Thyroid gland (tissue), 4 donors: ENCODE measurements at places on chromosomes 11 and 22. TPM values are rescaled to one million over a fixed set of nuclear protein-coding genes. Genes with fewer than 3 reads are reported as not detected.
A peak's percentile ranks its signal among the peaks of the same experiment; 100 is the strongest.

DNA sequence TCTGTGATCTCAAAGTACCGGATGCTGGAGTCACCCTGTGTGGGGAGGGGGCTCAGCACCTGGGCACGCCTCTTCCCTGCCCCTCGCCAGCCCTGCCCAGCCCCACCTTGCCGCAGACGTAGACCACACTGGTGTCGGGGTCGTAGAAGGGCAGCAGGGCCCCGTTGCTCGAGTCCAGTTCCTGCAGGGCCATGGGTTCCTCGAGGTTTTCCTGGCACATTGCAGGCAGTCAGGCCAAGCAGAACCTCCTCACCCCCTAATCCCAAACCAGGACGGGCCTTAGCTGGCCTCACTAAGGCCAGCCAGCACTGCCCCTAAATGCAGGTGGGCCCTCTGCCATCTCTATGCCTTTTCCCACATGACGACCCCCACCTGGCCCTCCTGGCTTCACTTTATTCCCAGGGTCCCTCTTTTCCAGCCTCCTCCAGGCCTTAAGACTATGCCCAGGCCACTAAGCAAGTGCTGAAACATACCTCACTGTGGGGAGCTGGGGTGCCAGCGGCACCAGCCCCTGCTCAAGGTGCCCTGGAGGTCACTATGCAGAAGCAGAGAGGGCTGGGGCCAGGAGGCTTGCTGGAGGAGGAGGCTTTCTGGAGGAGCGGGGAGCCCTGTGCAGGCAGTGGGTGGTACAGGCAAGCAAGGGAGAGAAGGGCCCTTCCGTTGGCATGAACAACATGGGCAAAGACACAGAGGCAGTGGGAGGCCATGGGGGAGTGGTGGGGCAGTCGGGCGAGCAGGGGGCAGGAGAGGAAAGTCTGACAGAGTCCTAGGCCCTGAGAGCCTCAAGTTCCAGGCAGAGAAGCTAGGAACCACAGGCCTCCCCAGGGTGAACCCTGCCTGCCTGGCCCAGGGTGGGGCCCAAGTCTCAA, 2.8 kb downstream of the CORO1B start:
- H3K36me3 ChIP-seq: peaks cover 11% of the 10 kb centered on the region
- no peak for DNase-seq
- H3K27ac ChIP-seq: peak overlapping the region; percentile 24

DNA sequence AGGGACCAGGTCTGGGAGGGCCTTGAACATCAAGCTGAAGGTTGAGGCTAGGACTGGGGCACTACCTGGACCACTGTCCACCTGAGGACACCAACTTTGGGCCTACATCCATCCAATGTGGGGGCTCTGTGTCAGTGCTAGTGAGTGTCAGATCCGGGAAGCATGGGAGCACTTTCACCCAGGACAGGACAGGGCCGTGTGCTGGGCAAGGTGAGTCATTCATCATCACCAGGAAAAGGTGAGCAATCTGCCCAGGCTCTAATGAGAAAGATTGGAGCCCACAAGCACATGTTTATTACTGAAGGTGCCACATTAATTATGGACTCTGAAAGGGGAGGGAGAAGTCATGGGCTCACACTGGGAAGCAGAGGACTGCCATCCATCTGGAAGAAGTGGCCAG, 39.7 kb upstream of the DRD2 start:
- H3K36me3 ChIP-seq: no peaks in the 10 kb centered on the region
- H3K4me3 ChIP-seq: no peak overlapping the region
- no peak overlapping the region for H3K27ac ChIP-seq
- H3K4me1 ChIP-seq: no peaks in the 10 kb centered on the region

- H3K36me3 ChIP-seq: no peaks in the 10 kb centered on the region
- H3K4me3 ChIP-seq: no peak overlapping the region
- DNase-seq: no peak
Measured at GRCh38 chr11:20443596-20443995, 56.1 kb downstream of the PRMT3 start.

- DNase-seq: peak; percentile 29
- H3K27ac ChIP-seq: no peak overlapping the region
- H3K36me3 ChIP-seq: peaks cover 25% of the 10 kb centered on the region
Measured at GRCh38 chr11:65355013-65355775, 643 bp downstream of the TIGD3 start.

GRCh38 chr11:47987781-47988180, 7.4 kb downstream of the PTPRJ start:
- peaks cover 71% of the 10 kb centered on the region for H3K4me1 ChIP-seq
- H3K27me3 ChIP-seq: no peaks in the 10 kb centered on the region
- peak overlapping the region; percentile 41 for H3K27ac ChIP-seq
- H3K36me3 ChIP-seq: no peaks in the 10 kb centered on the region
- H3K4me3 ChIP-seq: no peak overlapping the region

- no peak for DNase-seq
- no peaks in the 10 kb centered on the region for H3K4me1 ChIP-seq
- H3K36me3 ChIP-seq: no peaks in the 10 kb centered on the region
Measured at GRCh38 chr11:120914601-120915000, 109.3 kb upstream of the TBCEL start.

GRCh38 chr11:82533628-82534327, 199.9 kb downstream of the FAM181B start:
- no peaks in the 10 kb centered on the region for H3K36me3 ChIP-seq
- DNase-seq: no peak
- H3K27me3 ChIP-seq: no peaks in the 10 kb centered on the region

GRCh38 chr11:78019808-78020207, 3.3 kb downstream of the KCTD14 start:
- H3K27ac ChIP-seq: no peak overlapping the region
- H3K27me3 ChIP-seq: no peaks in the 10 kb centered on the region
- H3K4me1 ChIP-seq: peaks cover 26% of the 10 kb centered on the region
- no peak for DNase-seq
- H3K4me3 ChIP-seq: no peak overlapping the region
- no peaks in the 10 kb centered on the region for H3K36me3 ChIP-seq

- no peaks in the 10 kb centered on the region for H3K36me3 ChIP-seq
- no peak overlapping the region for H3K27ac ChIP-seq
- peaks cover 3% of the 10 kb centered on the region for H3K4me1 ChIP-seq
- no peak overlapping the region for H3K4me3 ChIP-seq
- peak; percentile 51 for DNase-seq
Measured at GRCh38 chr11:9922806-9923205, 258.9 kb downstream of the SWAP70 start.

DNA sequence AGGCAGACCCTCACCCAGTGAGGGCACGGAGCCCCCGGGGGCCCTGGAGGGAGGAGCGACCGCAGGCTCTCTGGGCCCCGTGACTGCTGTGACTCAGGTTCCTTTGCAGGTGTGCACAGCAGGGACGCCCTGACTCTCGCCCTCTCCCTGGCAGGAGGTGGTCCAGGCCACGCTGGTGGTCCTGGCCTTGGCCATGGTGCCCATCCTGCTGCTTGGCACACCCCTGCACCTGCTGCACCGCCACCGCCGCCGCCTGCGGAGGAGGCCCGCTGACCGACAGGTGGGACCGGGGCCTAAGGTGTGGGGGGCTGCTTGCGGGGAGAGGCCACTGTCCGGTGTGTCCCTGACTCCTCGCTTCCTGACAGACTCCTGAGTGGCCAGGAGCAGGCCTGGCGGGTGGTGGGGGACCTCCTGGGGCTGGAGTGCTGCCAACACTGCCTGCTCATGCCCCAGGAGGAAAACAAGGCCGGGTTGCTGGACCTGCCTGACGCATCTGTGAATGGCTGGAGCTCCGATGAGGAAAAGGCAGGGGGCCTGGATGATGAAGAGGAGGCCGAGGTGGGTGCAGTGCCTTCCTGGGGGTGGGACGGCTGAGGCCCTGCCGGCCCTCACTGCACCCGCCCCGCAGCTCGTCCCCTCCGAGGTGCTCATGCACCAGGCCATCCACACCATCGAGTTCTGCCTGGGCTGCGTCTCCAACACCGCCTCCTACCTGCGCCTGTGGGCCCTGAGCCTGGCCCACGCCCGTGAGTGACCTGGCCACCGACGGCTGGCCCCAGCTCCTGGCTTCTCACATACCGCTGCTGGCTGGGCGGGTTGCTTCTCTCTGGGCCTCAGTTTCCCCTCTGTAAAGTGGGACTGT, 10.9 kb downstream of the TCIRG1 start:
- H3K27ac ChIP-seq: no peak overlapping the region
- H3K36me3 ChIP-seq: peaks cover 18% of the 10 kb centered on the region
- peaks cover 17% of the 10 kb centered on the region for H3K4me1 ChIP-seq
- peak; percentile 81 for DNase-seq

- no peaks in the 10 kb centered on the region for H3K27me3 ChIP-seq
- H3K4me1 ChIP-seq: no peaks in the 10 kb centered on the region
- H3K36me3 ChIP-seq: no peaks in the 10 kb centered on the region
- no peak overlapping the region for H3K4me3 ChIP-seq
- H3K27ac ChIP-seq: no peak overlapping the region
Measured at GRCh38 chr22:42236268-42236667, 34.2 kb downstream of the TCF20 start.

DNA sequence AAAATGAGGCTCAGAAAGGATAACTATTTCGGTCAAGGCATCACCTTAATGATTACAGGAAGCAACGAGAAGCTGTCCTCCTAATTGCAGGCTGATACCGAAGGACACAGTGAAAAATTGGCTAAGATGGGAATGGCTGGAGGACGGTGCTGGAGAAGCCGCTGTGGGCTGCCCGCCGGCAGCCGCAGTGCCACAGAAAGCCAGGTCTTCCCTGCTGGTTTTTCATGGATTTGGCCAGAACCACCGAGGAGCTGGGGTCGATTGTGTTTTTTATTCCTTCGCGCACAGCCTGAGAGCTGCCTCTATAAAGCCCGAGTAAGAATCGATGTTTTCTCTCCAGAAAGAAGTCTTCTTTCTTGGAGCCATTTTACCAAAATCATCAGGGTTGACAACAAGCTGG, 1484.2 kb downstream of the BRD1 start:
- H3K27me3 ChIP-seq: no peaks in the 10 kb centered on the region
- no peaks in the 10 kb centered on the region for H3K36me3 ChIP-seq
- H3K4me3 ChIP-seq: no peak overlapping the region
- no peak overlapping the region for H3K27ac ChIP-seq

- peaks cover 73% of the 10 kb centered on the region for H3K4me1 ChIP-seq
- H3K27me3 ChIP-seq: no peaks in the 10 kb centered on the region
- H3K27ac ChIP-seq: peak overlapping the region; percentile 87
Measured at GRCh38 chr11:45852018-45852711, 4.9 kb downstream of the CRY2 start.

DNA sequence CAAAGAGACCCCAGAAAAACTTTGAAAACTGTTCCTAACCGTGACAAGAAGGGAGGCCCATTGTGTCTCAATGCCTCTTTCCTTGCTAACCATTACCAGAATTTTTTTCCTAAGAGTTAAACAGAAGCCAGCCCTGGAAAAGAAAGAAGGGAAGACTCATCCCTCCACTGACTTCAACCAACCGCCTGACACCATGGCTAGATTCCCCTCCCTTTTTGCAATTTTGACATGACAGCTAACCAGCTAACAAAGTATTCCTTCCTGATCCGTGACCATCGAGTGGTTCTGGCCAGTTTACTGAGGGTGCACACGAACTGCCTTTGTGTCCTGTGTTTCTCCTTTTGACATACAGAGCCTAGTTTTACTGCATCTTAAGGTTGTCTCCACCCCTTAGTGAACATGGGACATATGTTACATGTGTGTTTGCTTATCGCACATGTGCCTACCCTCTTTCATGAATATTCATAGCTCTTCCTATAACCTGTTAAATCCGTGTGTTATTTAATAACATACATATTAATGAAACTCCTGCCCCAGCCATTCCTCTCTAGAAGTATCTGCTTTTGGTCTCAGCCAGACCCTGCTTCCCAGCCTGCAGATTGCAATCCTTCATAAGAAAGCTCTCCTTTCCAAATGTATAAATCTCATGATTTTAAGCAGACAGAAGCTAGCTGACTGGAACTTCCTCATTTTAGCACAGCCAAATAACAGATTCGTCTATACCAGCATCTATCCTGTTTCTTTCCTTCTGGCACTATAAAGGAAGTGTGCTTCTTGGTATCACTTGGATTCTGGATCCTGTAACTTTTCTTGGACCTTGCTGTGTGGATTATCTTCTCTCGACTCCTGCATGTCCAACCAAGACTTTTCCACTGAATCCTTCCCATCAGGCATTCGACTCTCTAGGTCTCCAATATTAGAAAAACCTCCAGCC, 37.8 kb downstream of the RASSF10 start:
- H3K27me3 ChIP-seq: no peaks in the 10 kb centered on the region
- H3K36me3 ChIP-seq: no peaks in the 10 kb centered on the region
- no peak overlapping the region for H3K4me3 ChIP-seq
- no peak overlapping the region for H3K27ac ChIP-seq
- H3K4me1 ChIP-seq: peaks cover 8% of the 10 kb centered on the region

- no peaks in the 10 kb centered on the region for H3K36me3 ChIP-seq
- H3K4me3 ChIP-seq: no peak within 1 kb of the TSS
- H3K4me1 ChIP-seq: no peaks in the 10 kb centered on the region
- no peak for DNase-seq
Measured at GRCh38 chr11:123806249-123806648, at the start of gene OR6M1. Gene OR6M1, minus strand, starts transcription at chr11:123806349. Its CDS starts 0 bp downstream, at chr11:123806349.

GRCh38 chr22:36986242-36986821, 32.9 kb downstream of the TST start:
- H3K36me3 ChIP-seq: no peaks in the 10 kb centered on the region
- H3K27ac ChIP-seq: no peak overlapping the region
- H3K4me1 ChIP-seq: no peaks in the 10 kb centered on the region
- H3K4me3 ChIP-seq: no peak overlapping the region
- H3K27me3 ChIP-seq: peaks cover 5% of the 10 kb centered on the region

DNA sequence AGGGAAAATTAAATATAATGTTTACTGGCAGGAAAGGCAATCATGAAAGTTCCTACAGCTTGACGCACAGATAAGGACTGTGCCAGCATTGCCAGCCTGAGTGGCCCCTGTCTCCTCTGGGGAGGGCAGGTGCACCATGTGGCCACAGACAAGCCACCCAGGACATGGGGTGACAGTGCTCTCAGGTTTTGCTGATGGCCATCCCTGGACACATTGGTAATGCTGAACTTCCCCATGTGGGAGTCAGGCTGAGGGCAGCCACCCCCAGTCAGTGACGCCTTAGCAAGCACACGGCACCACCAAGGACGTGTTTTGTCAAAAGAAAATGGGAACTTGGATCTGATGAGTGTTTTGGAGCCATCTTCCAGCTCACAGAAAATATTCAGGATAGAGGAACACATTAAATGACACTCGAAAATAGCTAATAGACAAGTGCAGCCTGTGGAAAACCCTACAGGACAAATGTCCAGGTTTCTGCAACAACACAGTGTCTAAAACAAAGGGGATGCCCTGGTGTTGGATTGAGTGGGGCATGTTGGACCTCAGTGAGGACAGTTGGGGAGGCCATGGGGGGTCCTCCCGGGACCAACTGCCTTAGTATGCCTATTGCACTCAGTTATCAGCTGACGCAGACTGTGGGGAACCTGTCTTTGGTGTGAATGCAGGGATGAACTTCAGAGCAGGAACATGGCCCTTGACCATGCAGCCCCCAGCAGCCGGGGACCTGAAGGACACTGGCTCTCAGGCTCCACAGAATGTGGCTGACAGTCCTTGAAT, 1450.5 kb downstream of the BRD1 start:
- DNase-seq: no peak
- H3K27ac ChIP-seq: no peak overlapping the region
- no peaks in the 10 kb centered on the region for H3K4me1 ChIP-seq
- no peaks in the 10 kb centered on the region for H3K27me3 ChIP-seq

LRRC32 gene
- total RNA-seq: 42.5 TPM

UFD1 gene
- 29.3 TPM for total RNA-seq

DNAL4 gene
- total RNA-seq: 50.0 TPM

OR6M1 gene
- total RNA-seq: not detected

NAALADL1 gene
- 5.6 TPM for total RNA-seq

LYVE1 gene
- total RNA-seq: 98.1 TPM
